Fibroblast of gingiva (primary cell): ENCODE measurements at places on chromosomes 11 and 22.

DNA sequence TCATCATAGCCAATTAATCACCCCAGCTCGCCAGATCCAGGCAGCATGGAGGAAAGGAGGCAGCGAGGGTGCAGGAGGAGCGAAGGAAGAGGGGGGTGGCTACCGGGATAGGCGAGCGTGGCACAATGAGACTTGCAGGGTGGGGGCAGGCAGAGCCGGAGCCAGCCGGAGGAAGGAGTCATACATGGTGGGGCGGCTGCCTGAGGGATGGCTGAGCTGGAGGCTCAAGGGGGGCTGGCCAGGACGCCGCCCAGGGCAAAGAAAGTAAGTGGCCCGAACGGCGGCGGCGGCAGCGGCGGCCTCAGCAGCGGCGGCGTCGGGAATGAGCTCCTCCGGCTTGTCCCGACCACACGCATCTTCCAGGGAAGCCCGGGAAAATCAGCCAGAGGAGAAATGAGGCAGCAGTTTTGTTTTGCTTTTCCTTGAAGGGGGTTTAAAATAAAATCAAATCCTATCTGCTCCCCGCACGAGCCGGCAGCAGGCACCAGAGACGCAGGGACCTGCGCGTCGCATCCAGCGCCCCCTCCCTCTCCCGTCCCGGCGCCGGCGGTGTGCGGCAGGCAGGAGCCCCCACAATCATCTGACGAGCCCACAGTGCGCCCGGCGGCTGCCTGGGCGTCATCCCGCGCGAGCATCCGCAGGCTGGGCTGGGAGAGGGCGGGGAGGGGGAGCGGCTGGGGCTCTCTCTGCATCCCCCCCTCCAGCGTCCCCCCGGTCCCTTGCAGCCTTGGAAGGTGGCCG lies 263.6 kb downstream of the CTTN start:
- peak; percentile 8 for DNase-seq

- DNase-seq, result no peak
Observed at GRCh38 chr22:43365715-43366440, 22.7 kb upstream of the SCUBE1 start.

DNA sequence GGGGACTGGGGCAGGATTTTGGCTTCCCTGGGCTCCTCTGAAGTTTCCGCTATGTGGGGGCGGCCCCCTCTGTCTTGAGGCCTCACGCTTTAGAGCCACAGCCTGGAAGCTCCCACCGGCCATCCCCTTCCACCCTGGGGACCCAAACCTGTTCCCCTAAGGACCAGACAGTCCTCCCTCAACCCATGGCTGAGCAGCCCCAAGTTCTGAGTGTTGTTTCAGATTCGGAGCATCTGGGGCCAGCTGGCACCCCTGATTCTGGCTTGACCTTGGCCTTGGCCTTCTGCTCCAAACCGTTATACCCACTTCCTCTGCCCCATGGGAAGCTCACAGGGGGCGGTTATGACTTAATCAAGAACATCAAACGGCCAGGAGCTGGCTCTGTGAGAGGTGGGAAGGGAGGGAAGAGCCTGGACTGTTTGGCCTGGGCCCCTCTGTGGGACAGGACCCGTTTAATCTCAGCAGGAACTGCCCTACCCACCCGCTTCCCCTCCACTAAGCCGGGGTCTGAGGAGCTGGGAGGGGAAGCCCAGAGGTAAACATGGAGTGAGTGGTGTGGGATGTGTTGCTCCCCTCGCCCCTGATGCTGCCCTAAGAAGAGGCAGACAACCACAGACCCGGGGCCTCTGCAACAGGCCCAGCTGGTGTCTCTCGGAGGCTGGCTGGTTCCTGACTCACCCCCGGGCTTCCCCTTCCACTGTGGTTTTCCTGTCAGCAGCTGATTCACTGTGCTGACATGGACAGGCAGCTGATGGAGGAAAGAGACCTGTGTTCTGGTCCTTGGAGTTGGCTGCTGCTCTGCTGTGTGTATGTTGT lies 3.4 kb downstream of the CD82 start:
- DNase-seq, result peak; percentile 70

DNA sequence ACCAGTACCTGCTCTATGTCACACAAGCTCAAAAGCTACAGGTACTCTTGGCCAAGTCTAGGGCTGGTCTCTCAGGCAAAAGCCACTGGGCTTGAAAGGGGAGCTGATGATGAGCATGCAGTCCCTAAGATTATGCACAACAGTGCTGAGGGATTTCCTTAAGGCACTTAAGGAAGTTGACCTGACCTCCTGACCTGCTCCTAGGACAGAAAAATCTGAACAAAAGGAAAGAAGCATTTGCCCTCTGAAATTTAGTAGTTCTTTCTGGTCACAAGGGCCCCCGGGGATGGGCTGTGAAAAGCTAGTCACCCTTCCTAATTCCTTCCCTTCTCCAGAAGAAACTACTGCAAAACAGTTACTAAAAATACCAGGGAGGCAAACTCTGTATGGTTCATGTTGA lies 83.6 kb upstream of the PHOX2A start:
- DNase-seq, result no peak

DNA sequence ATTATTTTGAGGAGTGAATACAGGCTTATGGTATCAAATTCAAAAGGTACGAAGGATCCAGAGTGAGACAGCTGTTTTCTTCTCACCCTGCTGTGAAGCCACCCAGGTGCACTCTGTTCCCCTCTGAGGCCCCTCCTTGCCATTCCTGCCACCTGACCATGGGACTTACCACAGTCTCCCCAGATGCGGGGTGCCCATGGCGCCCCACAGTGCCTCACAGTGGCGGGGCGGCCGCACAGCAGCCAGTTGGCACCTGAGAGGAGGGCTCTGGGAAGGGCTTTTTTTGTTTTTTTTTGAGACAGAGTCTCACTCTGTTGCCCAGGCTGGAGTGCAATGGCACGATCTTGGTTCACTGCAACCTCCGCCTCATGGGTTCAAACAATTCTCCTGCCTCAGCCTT lies 151.7 kb downstream of the CEP164 start:
- no peak for DNase-seq
